Activated gamma-delta T cell (primary cell): ENCODE measurements at places on chromosomes 1 and 21.

GRCh38 chr1:111515291-111516004 is 12.0 kb upstream of the ADORA3 start:
- DNase-seq = no peak

- no peak for DNase-seq
These were observed 719.0 kb downstream of the RWDD3 start for GRCh38 chr1:95953015-95953414.

GRCh38 chr1:203805689-203806088 is 10.3 kb downstream of the ZBED6 start:
- no peak for DNase-seq

GRCh38 chr1:34066166-34066565 is 98.9 kb downstream of the CSMD2 start:
- no peak for DNase-seq

DNA sequence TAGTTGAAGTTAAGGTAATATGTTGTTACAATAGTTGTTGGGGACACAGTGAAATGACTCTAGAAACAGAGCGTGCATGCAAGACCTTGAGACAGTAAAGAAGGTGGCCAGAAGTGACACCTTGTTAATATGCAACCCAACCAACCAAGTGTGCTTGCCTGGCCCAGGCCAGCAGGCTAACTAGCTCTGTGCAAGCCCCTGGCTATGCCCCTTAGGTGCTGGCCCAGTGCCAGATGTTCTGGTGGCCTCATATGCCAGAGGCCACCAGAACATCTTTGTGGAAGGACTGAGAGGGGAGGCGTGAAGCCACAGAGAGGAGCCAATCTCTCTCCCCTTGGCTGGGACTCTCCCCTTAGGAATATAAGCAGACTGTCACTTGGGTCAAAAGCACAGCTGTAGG is 111.2 kb upstream of the JUN start:
- DNase-seq = no peak
